ENCODE measurements at places on chromosomes 16 and 17.

- no peak for DNase-seq
Observed at GRCh38 chr17:41848788-41849187, 11.2 kb downstream of the KLHL10 start.

GRCh38 chr16:79076047-79076767 lies 524.3 kb downstream of the MAF start:
- no peak for DNase-seq

DNA sequence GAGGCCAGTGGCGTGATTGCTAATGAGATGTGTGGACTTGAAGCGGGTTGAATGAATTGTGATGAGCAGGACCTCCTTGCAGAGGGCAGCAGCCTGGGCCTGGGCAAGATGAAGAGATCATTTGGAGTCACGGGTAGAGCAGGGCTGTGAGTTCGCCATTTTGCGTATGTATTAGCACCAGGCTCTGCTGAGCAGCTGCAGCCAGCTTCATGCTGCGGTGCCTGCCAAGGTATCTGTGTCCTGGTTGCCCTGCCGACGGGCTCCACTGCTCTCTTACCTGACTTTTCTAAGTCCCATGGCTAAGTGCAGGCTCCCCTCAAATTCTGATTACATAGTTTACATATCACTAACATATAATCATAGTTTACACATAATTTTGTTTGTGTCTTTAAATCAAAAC lies 295.7 kb downstream of the SNX29 start:
- DNase-seq = no peak

DNA sequence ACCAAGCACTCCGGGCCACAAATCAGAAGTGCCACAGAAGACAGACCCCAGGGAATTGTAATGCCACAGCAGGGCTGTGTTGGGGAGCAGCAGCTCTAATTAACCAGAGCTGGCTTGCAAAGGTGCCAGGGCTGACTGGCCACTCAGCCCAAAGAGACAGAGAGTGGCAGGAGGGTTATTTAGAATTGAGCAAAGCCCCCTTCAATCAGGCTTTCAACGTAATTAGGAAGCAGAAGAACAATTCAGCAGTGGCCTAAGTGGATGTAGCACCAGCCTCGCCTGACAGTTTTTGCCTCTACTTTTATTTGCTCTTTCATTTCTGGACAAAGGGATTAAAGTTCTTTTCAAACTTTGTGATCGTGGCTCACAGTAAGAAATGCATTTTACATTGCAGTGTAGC lies 278.3 kb upstream of the IRX3 start:
- DNase-seq = no peak

- no peak for DNase-seq
Observed at GRCh38 chr16:63447121-63447520, 1410.9 kb upstream of the CDH8 start.

DNA sequence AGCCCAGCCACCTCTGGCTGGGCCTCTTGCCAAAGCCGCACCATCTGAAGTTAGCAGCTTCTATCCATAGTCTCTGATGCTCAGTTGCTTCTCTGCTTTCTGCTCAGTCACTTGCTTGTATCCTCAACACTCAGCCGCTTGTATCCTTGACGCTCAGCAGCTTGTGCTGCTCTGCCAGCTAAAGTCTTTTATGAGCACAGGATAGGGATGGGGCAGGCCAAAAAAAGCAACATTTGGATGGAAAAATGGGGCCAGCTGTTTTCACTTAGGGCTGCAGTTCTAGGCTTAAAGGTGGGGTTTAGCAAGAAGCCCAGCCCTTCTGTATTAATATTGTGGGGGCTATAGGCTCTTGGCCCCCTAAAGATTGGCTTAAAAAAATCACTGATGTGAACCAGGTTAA lies 739.4 kb downstream of the CDH8 start:
- DNase-seq = no peak

DNA sequence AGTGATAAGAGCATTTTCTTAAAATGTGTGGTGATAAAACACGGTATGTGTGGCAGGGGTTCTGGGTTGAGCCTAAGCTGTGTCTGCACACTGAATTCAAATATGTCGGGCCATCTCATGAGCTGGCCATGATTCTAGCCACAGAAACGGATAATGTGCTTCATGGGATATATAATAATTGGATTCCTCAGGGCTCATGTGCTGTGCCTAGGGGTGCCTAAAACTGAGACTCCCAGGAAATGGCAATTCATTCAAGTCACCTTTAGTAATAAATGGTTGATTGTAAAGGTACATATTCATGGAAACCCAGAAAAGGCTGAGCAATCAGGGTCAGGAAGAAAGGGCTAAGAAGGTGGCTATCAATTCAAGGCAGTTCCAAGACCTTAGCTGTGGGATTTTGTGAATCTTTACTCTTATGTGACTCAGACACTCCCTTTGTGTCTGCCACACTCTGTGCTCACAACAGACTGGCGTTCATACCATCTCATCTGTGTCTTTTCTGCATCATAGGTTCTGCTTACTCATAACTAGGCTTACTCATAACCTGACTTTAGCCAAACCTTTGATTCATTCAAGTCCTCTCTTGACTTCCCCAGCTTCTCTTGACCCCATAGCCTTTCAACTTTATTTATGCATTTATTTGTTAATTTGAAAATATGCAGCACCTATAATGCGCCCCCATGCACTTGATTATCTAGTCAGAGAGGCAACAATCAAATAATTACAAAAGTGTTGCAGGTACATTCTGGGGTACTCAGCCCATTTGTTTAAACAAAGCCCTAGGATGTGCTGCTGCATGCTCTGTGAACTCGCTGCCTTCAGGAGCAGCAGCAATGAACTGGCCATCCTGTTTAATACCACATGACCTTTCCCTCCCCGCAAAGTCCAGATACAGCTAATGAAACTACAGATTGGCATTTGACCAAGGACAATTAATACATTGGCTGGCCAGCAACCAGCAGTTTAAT lies 28.4 kb upstream of the MED13 start:
- DNase-seq = no peak

- DNase-seq = no peak
Observed at GRCh38 chr16:71789136-71789535, 19.5 kb downstream of the AP1G1 start.

GRCh38 chr17:7323731-7324437 lies 5.3 kb downstream of the NEURL4 start:
- peak; percentile 67 for DNase-seq

DNA sequence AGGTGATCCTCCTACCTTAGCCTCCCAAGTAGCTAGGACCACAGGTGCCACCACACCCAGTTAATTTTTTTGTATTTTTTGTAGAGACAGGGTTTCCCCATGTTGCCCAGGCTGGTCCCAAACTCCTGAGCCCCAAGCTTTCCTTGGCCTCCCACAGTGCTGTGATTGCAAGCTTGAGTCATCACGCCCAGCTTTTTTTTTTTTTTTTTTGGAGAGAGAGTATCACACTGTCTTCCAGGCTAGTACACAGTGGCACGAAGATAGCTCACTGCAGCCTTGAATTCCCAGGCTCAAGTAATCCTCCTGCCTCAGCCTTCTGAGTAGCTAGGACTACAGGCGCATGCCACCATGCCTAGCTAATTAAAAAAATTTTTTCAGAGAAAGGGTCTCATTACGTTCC lies 27.2 kb downstream of the HEATR9 start:
- no peak for DNase-seq

DNA sequence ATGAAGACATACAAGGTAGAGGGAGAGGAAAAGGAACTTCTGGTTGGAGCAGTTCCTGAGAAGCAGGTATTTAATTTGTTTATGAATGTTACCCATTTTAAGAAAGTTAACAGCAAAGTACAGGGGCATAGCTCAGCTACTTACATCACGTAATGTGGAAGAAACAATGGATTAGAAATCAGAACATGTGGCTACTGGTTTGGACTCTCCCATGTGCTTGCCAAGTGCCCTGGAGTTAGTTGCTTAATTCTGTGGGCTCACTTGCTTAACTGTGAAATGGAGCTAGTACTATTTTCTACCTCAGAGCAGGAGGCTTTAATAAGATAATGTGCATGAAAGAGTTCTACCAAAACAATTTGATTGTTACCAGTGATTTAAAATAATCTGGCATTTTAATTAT lies 27.3 kb downstream of the RSPRY1 start:
- DNase-seq = no peak

Data from activated gamma-delta T cell treated with Interleukin-2 at 50 U/mL for 16 hours (primary cell).